ENCODE measurements at places on chromosomes 3 and 15. TPM values are rescaled to one million over a fixed set of nuclear protein-coding genes. Genes with fewer than 3 reads are reported as not detected.

The VGLL3 gene
- polyA plus RNA-seq, result 0.22 TPM

The ISY1 gene
- polyA plus RNA-seq, result 11.1 TPM

The NTRK3 gene
- polyA plus RNA-seq, result 20.6 TPM

The DYNLT2B gene
- polyA plus RNA-seq, result 88.8 TPM

The SUCNR1 gene
- polyA plus RNA-seq, result not detected

The CGNL1 gene
- 5.9 TPM for polyA plus RNA-seq

The MINAR1 gene
- polyA plus RNA-seq, result 0.04 TPM

The FAM174B gene
- 47.9 TPM for polyA plus RNA-seq

The ARL8B gene
- 119 TPM for polyA plus RNA-seq

The CCR4 gene
- not detected for polyA plus RNA-seq

The FANCD2OS gene
- polyA plus RNA-seq, result not detected

The RBPMS2 gene
- 0.59 TPM for polyA plus RNA-seq

The CDC25A gene
- 0.94 TPM for polyA plus RNA-seq

The SLC28A1 gene
- not detected for polyA plus RNA-seq

The ARHGAP31 gene
- 1.6 TPM for polyA plus RNA-seq

The GPR27 gene
- polyA plus RNA-seq, result 42.7 TPM

The SLC49A4 gene
- 49.3 TPM for polyA plus RNA-seq

Data from Purkinje cell (primary cell).